ENCODE measurements at places on chromosomes 5 and 9.

GRCh38 chr9:75235632-75236031 lies 147.3 kb downstream of the OSTF1 start:
- no peak for DNase-seq

- DNase-seq, result no peak
These were observed 183.4 kb downstream of the PAPPA start for GRCh38 chr9:116337015-116337414.

- no peak for DNase-seq
These were observed 21.0 kb upstream of the RALGDS start for GRCh38 chr9:133141833-133142595.

- no peak for DNase-seq
These were observed 207.0 kb upstream of the PANK3 start for GRCh38 chr5:168786147-168786546.

GRCh38 chr9:108850293-108850897 lies 5.4 kb downstream of the ACTL7B start:
- peak; percentile 2 for DNase-seq

- DNase-seq, result peak; percentile 43
These were observed 33.1 kb downstream of the APTX start for GRCh38 chr9:32968101-32969011.
